Pericardium fibroblast (primary cell): ENCODE measurements at places on chromosomes 1 and 21. TPM values are rescaled to one million over a fixed set of nuclear protein-coding genes. Genes with fewer than 3 reads are reported as not detected.

CTTNBP2NL gene
- total RNA-seq, result 9.5 and 11.1 TPM in 2 replicates

AIRE gene
- total RNA-seq, result not detected in 2 replicates

TNFRSF8 gene
- 0.09 and 0.70 TPM in 2 replicates for total RNA-seq

OR10Z1 gene
- total RNA-seq, result not detected in 2 replicates

LIN28A gene
- not detected in 2 replicates for total RNA-seq

CRYAA gene
- not detected in 2 replicates for total RNA-seq

CEPT1 gene
- 26.0 and 31.0 TPM in 2 replicates for total RNA-seq

RGS4 gene
- total RNA-seq, result 12.3 and 42.2 TPM in 2 replicates

TNN gene
- not detected in 2 replicates for total RNA-seq

MANEAL gene
- 2.1 TPM in 1 of 2 replicates, not detected in the other for total RNA-seq

FCGR3A gene
- not detected in 2 replicates for total RNA-seq

MTARC1 gene
- total RNA-seq, result under 0.01 and 0.12 TPM in 2 replicates

TEDDM1 gene
- not detected in 2 replicates for total RNA-seq

FAM78B gene
- 0.12 and 2.8 TPM in 2 replicates for total RNA-seq

FCRL6 gene
- not detected in 2 replicates for total RNA-seq

GPR61 gene
- not detected in 2 replicates for total RNA-seq

FAM167B gene
- 0.68 and 6.1 TPM in 2 replicates for total RNA-seq

LRIG2 gene
- 6.0 and 6.7 TPM in 2 replicates for total RNA-seq

FCRLA gene
- total RNA-seq, result not detected in 2 replicates

PRELP gene
- total RNA-seq, result 0.26 and 3.6 TPM in 2 replicates

GSTM5 gene
- total RNA-seq, result 3.7 TPM in 1 of 2 replicates, not detected in the other

KIF17 gene
- 0.35 and 0.60 TPM in 2 replicates for total RNA-seq

NCF2 gene
- not detected in 2 replicates for total RNA-seq

OR2L3 gene
- not detected in 2 replicates for total RNA-seq

C1QTNF12 gene
- total RNA-seq, result 0.26 and 3.9 TPM in 2 replicates

OR10J5 gene
- not detected in 2 replicates for total RNA-seq

FOXO6 gene
- 0.47 TPM in 1 of 2 replicates, not detected in the other for total RNA-seq

CD5L gene
- total RNA-seq, result not detected in 2 replicates

PLD5 gene
- not detected in 2 replicates for total RNA-seq

GJB5 gene
- total RNA-seq, result not detected in 2 replicates

GJA9 gene
- total RNA-seq, result not detected in 2 replicates

ETV3L gene
- total RNA-seq, result not detected in 2 replicates

CRB1 gene
- total RNA-seq, result not detected in 2 replicates

TMPRSS3 gene
- total RNA-seq, result not detected in 2 replicates

BMP8A gene
- total RNA-seq, result not detected in 2 replicates

NLRP3 gene
- under 0.01 TPM in 1 of 2 replicates, not detected in the other for total RNA-seq

OR2T11 gene
- total RNA-seq, result not detected in 2 replicates

TSPAN1 gene
- total RNA-seq, result 0.12 TPM in 1 of 2 replicates, not detected in the other

SLC22A15 gene
- total RNA-seq, result 1.8 and 2.0 TPM in 2 replicates

ANKRD34A gene
- total RNA-seq, result 0.85 and 1.6 TPM in 2 replicates

SPOCD1 gene
- total RNA-seq, result 3.0 and 5.9 TPM in 2 replicates

ZNF683 gene
- not detected in 2 replicates for total RNA-seq

BLACAT1 gene
- not detected in 2 replicates for total RNA-seq

DYNLT5 gene
- total RNA-seq, result not detected in 2 replicates

CACNA1S gene
- 0.94 TPM in 1 of 2 replicates, not detected in the other for total RNA-seq

CACHD1 gene
- total RNA-seq, result 6.4 and 6.5 TPM in 2 replicates

IL12RB2 gene
- not detected in 2 replicates for total RNA-seq

C1orf141 gene
- not detected in 2 replicates for total RNA-seq

PRKAB2 gene
- 7.1 and 12.3 TPM in 2 replicates for total RNA-seq

PROK1 gene
- total RNA-seq, result not detected in 2 replicates

TFAP2E gene
- total RNA-seq, result 0.17 and 0.82 TPM in 2 replicates
